LNCaP clone FGC (cell line): ENCODE measurements at places on chromosomes 3 and 15.
A peak's percentile ranks its signal among the peaks of the same experiment; 100 is the strongest.

DNA sequence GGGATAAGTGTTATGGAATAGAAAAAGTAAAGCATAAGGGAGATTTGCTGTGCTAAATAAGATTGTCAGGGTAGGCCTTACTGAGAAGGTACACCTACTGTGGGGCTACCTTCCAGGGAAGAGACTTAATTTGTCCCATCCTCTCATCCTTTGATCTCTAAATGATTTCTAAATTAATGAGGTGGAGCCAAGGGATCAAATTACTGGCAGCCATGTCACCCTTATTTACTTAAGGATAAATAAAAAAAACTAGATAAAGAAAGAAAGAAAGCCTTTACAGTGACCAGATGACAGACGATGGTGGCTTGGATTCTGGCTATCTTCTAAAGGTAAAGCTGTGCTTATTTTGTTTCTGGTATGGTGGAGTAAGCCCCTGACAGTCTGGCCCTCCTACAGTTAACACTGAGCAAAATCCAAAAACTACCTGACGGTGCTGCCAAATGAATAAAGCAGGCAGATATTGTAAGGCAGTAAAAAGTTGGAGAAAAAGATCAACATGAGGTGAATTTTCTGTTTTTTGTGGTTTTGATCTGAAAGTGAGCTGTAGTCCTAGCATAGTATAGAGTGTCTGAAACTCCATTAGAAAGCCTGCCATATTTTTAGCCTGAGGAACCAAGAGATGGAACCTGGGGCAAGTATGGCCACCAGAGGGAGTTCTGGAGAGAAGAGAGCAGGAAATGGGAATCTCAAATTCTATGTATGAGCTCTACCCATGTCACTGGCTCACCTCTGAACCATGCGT is 285.1 kb upstream of the MANF start:
- peak; percentile 35 for DNase-seq

DNA sequence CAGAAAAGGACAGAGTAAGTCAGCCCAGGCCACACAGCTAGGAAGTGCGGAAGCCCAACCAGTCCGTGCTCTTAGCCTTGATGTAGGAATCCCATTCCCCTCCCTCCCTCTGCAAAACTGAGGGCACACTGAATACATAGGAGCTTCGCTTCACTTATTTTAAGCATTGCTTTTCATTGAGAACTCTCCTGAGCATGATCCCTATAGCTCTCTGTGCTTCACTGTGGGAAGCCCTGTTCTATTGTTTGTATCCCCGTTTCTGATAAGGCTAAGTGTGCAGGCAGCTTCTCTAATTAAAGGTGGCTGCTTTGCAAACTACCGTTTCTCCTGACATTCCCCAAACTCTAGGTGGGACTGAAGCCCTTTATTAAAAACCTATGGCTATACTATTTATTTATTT is 29.9 kb downstream of the IL5RA start:
- no peak for DNase-seq

DNA sequence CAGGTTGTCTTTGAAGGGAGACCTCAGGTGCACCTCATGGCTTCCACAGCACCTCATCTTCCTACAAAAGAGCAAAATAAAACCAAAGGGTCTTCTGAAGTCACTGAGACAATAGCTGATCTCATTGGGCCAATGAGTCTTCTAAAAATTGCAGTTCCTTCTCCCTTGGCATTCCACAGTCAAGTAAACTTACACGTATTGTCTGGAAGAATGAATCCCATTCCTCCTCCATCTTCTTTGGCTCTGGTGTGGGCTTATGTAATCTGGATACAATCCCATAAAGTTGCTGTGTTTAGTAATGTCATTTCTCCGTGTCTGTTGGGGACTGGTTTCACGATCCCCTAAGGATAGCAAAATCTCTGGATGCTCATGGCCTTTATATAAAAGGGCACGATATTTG is 85.5 kb upstream of the CGNL1 start:
- no peak for DNase-seq

- no peak for DNase-seq
These were observed 54.8 kb upstream of the P3H2 start for GRCh38 chr3:190175490-190175889.

DNA sequence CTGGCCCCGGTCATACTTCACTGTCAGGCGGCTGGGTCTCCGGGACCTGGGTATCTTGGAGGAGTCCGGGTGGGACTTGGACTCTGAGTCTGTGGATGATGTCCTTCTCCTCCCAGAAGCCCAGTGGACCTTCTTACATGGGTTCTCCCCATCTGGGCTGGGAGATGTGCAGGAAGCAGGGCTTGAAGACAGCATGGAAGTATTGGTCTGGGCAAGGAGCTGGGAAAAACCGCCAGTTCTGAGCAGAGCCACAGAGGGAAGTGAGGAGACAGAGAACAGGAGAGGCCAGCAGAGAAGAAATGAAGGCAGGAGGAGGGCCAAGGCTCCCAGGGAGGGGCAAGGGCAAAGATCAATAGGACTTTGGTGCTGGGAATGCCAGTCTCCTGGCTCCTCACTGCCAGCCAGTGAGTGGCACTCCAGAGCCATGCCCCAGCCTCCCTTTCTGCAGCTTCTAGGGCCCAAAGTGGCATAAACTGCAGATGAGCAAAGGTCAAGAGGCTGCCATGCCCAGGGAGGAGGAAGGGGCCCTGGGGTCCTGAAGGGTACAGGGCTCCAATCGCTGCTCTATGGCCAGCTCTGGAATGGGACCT is at the start of gene PPP1R14D:
Gene PPP1R14D, minus strand, starts transcription at position 262 of the 590 bp plus-strand sequence. Its CDS starts 67 bp downstream, at position 195.
- no peak for DNase-seq

GRCh38 chr3:136075811-136076210 is 110.3 kb downstream of the PPP2R3A start:
- DNase-seq = no peak

GRCh38 chr3:187777331-187777941 is 32.2 kb upstream of the BCL6 start:
- no peak for DNase-seq

GRCh38 chr3:150635526-150635925 is 32.4 kb downstream of the SELENOT start:
- DNase-seq = no peak

DNA sequence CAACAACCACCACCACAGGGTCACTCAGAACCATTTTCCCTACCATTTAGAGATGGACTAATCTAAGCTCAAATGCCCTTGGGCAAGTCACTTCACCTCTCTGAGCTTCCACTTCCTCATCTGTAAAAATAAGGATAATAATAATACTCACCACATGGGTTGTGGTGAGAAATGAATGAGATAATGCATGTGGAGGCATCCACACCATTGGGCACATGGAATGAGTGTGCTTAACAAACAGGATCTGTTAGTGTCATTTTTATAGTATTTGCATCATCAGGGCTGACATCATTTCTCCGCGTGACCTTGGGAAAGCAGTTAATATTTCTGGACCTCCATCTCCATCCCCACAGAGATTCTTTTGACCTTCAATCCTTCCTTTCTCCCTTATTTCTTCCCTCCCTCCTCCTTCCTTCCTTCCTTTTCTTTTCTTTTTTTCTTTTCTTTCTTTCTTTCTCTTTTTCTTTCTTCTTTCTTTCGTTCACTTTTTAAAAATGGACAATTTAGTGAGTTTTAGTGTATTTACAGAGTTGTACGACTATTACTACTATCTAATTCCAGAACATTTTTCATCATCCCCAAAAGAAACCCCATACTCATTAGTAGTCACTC is 7.7 kb upstream of the RFT1 start:
- DNase-seq = no peak

DNA sequence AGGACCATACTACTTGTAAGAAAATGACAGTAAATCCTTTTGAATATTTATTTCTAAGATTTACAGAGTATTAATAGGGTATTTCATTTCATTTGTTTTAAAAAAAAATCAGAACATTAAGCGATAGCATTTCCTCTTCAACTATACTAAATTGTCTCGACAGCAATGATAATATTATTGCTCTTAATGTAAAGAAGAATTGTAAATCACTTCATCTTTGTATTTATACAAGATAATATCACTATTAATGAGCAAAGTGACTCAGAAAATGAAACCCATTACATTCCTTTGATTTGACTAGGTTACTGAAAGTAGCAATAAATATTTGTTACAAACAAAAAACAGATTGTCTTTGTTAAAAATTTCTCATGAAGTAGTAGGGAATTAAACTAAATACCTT is 131.1 kb upstream of the CNTN4 start:
- DNase-seq = no peak

DNA sequence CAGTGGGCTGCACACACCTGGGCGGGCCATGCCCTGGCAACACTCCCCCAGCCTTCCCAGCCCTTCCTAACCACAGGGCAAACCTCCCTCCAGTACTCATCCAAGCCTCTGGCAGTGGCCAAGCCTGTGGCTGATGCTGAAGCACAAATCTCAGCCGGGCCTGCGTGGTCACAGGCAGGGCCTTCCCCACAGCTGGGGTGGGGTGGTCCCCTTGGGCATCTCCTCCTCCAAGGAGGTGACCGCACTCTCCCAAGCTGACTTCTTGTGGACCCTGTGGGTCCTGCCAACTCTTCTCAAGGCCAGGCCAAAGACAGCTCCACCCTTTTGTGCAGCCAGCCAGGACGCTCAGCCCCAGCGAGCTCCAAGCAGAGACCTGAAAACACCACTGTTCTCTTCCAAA is 21.4 kb downstream of the GRAMD2A start:
- no peak for DNase-seq

GRCh38 chr15:39624806-39625205 is 43.9 kb downstream of the THBS1 start:
- no peak for DNase-seq

- DNase-seq = no peak
These were observed 77.8 kb downstream of the VGLL4 start for GRCh38 chr3:11565932-11566331.

DNA sequence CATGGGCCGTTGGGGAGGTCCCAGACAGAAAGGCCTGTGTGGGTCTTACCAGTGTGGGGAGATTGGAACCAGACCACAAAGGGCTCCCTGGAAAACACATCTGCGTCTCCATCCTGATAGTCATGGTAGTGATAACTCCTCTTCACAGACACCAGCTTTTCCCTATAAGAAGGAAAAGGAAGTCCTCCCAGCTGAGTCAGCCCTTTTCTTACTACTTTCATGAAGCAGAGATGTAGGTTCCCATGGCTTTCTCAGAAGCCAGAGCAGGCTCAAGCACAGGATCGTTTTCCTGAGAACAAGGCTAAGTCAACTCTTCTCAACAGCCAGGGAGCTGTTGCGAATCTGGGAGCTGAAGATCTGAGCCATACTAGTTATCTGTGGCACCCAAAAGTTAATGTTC is 6.1 kb downstream of the DNASE1L3 start:
- DNase-seq = no peak

DNA sequence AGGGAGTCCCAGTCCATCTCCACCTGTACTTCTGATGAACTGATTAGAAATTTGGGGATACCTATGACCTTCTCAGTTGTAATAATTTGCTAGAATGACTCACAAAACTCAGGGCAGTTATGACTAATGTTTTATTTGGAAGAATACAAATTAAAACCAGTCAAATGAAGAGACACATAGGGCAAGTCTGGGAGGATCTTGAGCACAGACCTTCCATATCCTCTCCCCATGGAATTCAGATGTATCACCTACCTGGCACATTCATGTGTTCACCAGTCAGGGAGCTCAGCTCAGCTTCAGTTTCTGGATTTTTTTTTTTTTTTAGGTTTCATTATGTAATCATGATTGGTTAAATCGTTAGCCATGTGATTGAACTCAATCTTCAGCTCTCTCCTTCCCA is 247.7 kb downstream of the VGLL3 start:
- DNase-seq = no peak
